Endodermal cell (in vitro differentiated cells): ENCODE measurements at places on chromosomes 11 and 22. TPM values are rescaled to one million over a fixed set of nuclear protein-coding genes. Genes with fewer than 3 reads are reported as not detected.
A peak's percentile ranks its signal among the peaks of the same experiment; 100 is the strongest.

Gene C11orf24
- 37.3 and 38.4 TPM in 2 replicates for total RNA-seq

Gene PTGDR2
- not detected in 2 replicates for total RNA-seq

Gene OLFML1
- total RNA-seq: 0.56 and 0.81 TPM in 2 replicates

DNA sequence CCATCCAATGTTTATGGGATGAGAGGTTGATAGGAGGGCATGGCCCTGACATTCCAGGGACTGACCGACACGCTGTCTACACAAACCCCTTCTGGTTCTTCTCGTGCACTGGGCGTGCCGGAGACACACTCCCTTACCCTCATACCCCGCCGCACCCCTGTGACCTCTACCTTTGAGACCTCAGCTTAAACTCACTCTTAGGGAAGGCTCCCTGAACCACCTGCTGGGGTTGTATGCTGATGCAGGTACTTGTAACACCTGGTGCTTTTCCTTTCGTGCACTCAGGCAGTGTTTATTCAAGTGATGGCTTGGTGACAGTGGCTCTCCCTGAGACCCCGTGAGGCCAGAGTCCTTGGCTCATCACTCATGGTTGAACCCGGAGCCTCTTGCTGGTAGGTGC, 12.0 kb downstream of the PPARA start:
- no peaks in the 10 kb centered on the region for H3K27me3 ChIP-seq
- H3K27ac ChIP-seq: no peak overlapping the region
- H3K4me1 ChIP-seq: no peaks in the 10 kb centered on the region
- H3K4me3 ChIP-seq: no peak overlapping the region

DNA sequence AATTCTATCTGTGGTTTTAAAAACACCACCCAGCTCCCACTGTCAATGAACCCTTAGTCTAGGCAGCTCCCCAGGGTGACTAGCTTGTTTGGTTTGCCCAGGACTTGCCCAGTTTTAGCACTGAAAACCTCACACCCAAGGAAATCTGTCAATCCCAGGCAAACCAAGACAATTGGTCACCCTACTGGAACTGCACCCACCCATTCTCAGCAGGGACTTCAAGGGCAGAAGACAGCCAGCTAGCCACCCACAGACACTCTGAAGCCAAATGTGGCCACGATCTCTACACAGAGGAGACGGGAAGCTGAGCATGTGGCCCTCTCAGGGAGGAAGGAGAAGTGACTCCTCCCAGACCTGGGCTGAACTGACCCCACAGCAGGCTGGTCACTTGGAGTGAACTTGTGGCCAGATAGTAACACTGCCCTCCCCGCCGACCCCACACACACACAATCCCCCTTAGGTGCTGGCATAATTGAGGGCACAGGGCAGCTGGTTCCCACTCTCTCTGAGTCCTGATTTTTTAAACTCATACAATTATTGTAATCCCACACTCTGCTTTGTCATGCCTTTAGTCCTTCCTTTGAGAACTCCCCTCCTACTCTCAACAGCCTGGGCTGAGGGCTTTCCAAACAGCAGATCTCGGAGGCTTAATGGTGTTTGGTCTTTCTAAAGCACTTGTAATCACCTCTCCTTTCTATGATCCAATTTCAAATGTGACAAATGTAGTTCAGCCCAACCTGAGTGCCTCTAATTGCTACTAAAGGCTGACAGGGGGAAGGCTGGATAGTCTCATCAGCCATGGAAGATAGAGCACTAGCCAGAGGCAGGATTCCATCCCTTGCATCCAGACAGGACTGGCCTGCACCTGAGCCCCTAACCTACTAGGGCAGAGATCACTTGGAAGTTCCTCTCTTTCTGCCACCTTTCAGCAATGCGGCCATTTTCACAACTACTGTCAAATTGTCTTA, 74.7 kb upstream of the DRD2 start:
- no peak overlapping the region for H3K4me3 ChIP-seq
- no peaks in the 10 kb centered on the region for H3K27me3 ChIP-seq
- H3K4me1 ChIP-seq: no peaks in the 10 kb centered on the region
- peak; percentile 42 for DNase-seq

DNA sequence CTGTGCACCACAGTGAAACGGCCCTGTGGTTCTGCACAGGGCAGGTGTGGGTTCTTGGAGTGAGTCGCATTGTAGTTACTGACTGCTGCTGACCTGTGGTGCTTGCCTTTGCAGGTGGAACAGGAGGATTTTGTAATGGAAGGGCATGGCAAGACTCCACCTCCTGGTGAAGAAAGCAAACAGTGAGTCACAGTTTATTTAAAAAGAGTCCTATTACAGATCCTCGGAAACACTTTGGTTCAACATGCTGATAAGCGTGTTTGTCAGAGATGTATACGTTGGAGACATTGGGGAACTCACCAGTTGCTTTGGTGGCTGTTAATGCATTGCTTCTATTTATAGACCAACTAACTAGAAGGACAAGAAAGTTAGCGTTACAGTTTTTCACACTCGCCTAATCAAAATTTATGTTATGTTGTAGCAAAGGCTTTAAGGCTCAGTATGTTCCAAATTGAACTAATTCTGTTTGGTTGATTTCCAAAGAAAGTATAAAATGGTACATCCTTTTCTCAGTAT, 21.7 kb upstream of the TNRC6B start:
- DNase-seq: peak; percentile 68
- no peak overlapping the region for H3K4me3 ChIP-seq
- H3K36me3 ChIP-seq: no peaks in the 10 kb centered on the region
- no peaks in the 10 kb centered on the region for H3K4me1 ChIP-seq
- H3K27ac ChIP-seq: no peak overlapping the region

GRCh38 chr11:116598556-116598955, 174.2 kb downstream of the BUD13 start:
- H3K27me3 ChIP-seq: no peaks in the 10 kb centered on the region
- H3K36me3 ChIP-seq: no peaks in the 10 kb centered on the region
- peak; percentile 29 for DNase-seq
- H3K4me1 ChIP-seq: no peaks in the 10 kb centered on the region
- H3K27ac ChIP-seq: no peak overlapping the region

- H3K4me1 ChIP-seq: no peaks in the 10 kb centered on the region
- H3K4me3 ChIP-seq: no peak overlapping the region
- H3K36me3 ChIP-seq: no peaks in the 10 kb centered on the region
- DNase-seq: no peak
- H3K27me3 ChIP-seq: no peaks in the 10 kb centered on the region
Measured at GRCh38 chr22:32729412-32729811, 72.1 kb upstream of the TIMP3 start.

GRCh38 chr11:19962801-19963175, 197.5 kb downstream of the DBX1 start:
- no peaks in the 10 kb centered on the region for H3K27me3 ChIP-seq
- H3K36me3 ChIP-seq: no peaks in the 10 kb centered on the region
- H3K4me1 ChIP-seq: no peaks in the 10 kb centered on the region
- no peak overlapping the region for H3K4me3 ChIP-seq

DNA sequence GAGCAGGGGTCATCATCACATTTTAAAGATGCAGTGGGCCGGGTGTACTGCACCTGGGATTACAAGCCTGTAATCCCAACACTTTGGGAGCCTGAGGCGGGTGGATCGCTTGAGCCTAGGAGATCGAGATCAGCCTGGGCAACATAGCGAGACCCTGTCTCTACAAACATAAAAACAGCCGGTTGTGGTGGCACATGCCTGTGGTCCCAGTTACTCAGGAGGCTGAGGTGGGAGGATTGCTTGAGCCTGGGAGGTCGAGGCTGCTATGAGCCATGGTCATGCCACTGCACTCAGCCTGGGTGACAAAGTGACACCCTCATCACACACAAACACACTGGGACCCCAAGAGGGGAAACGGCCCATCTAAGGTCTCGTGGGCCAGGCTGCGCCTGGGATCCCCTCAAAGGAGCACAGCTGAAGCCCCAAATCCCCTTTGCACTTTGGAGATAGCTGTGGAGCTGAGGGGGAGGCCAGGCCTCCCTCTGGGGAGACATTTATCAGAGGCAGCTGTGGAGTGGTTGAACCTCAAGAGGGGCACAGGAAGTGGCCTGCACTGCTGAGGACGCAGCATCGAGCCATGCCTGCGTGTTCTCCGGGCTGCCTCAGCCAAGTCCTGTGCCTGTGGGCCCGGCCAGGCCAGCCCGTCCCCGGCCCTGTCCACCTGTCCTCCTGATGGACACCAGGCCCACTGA, 27.5 kb downstream of the OSBPL5 start:
- no peak overlapping the region for H3K27ac ChIP-seq
- H3K4me1 ChIP-seq: no peaks in the 10 kb centered on the region
- H3K27me3 ChIP-seq: peaks cover 60% of the 10 kb centered on the region
- no peak overlapping the region for H3K4me3 ChIP-seq
- no peaks in the 10 kb centered on the region for H3K36me3 ChIP-seq

DNA sequence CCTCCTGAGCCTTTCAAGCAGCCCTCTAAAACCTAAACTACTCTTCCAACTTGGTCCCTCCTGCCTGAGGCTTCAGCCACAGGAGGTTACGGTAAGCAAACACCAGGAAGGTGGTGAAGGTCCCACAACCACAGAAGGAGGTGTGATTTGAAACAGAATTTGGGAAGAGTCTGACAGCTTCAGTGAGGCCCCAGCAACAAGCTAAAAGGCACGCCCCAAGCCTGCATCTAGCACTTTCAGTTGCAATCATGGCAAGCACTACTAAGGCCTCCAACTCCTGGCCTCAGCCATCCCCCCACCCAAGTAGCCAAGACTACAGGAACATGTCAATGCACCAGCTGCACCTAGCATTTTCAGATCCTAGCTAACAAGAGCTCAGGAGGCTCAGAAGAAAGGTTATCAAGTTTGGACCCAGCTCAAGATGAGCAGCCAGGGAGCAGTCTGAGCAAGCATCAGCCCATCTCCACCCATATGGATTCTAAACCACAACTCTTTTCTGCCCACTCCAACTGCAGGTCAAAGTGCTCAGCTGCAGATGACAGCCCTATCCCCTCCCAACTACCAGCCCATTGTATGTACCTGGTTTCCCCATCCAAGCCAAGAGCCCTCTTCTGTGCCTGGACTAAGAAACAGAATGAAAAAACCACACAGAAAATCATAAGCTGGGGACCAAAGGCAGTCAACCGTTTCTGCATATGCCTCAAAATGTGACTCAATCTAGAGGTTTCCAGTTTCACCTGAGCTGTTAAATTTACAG, 10.4 kb upstream of the AHNAK start:
- peaks cover 32% of the 10 kb centered on the region for H3K4me1 ChIP-seq
- H3K4me3 ChIP-seq: no peak overlapping the region
- DNase-seq: no peak
- H3K36me3 ChIP-seq: peaks cover 46% of the 10 kb centered on the region
- no peak overlapping the region for H3K27ac ChIP-seq

- DNase-seq: peak; percentile 93
- H3K36me3 ChIP-seq: no peaks in the 10 kb centered on the region
- peak overlapping the region; percentile 79 for H3K4me3 ChIP-seq
- H3K4me1 ChIP-seq: peaks cover 11% of the 10 kb centered on the region
- peaks cover 33% of the 10 kb centered on the region for H3K27me3 ChIP-seq
- H3K27ac ChIP-seq: no peak overlapping the region
Measured at GRCh38 chr11:69636512-69637197, 4.3 kb upstream of the CCND1 start.

- no peak for DNase-seq
- H3K4me1 ChIP-seq: peaks cover 27% of the 10 kb centered on the region
- H3K27ac ChIP-seq: no peak overlapping the region
- no peaks in the 10 kb centered on the region for H3K27me3 ChIP-seq
- H3K4me3 ChIP-seq: no peak overlapping the region
Measured at GRCh38 chr11:119025099-119025473, 5.6 kb downstream of the SLC37A4 start.

DNA sequence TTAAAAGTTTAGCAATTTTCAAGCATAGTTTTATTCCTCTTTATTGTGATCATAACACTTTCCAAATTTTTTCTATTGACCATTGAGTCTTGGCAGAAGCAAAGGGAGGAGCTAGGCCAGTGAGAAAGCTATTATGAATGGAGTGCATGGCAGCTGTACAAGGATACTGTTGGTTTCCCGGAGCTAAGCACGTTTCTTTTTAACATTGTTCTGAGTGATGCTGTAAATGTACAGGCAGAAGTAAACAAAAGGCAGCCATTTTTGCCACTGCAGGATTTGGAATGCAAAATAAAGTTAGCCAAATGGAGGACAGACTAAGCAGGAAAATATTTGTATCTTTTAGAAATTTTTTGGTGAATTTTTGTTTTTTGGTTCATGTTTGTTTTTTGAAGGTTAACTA, 16.2 kb downstream of the CBL start:
- no peaks in the 10 kb centered on the region for H3K4me1 ChIP-seq
- H3K4me3 ChIP-seq: no peak overlapping the region
- H3K27me3 ChIP-seq: no peaks in the 10 kb centered on the region

- DNase-seq: no peak
- no peak overlapping the region for H3K4me3 ChIP-seq
- no peak overlapping the region for H3K27ac ChIP-seq
- peaks cover 70% of the 10 kb centered on the region for H3K27me3 ChIP-seq
- H3K4me1 ChIP-seq: no peaks in the 10 kb centered on the region
Measured at GRCh38 chr11:36586543-36586942, 7.8 kb upstream of the IFTAP start.

GRCh38 chr11:118845369-118845768, 38.3 kb upstream of the CXCR5 start:
- no peaks in the 10 kb centered on the region for H3K27me3 ChIP-seq
- no peaks in the 10 kb centered on the region for H3K36me3 ChIP-seq
- H3K27ac ChIP-seq: no peak overlapping the region
- no peak for DNase-seq

GRCh38 chr11:5476186-5476819, 12.2 kb upstream of the OR52D1 start:
- no peaks in the 10 kb centered on the region for H3K4me1 ChIP-seq
- H3K36me3 ChIP-seq: no peaks in the 10 kb centered on the region
- DNase-seq: peak; percentile 79
- H3K4me3 ChIP-seq: no peak overlapping the region
- no peak overlapping the region for H3K27ac ChIP-seq
